ENCODE measurements at places on chromosomes 5 and 9.

DNA sequence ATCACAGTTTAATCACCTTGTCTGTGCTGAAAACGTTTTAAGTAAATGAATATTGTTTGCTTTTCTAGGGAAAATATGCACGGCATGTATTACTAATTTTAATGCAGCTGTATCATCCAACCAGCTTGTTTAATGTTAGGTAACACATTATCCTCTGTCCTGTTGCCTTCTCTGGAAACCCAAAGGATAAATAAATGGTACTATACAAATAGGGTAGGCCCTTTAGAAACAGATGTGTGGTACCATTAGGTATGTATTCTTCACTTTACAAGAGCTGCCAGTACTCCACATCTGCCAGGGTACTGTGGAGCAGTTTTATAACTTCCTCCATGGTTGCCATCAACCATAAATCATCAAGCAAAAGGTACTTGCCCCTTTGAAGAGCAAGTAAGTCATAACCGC is 42.9 kb downstream of the FAF2 start:
- peak; percentile 25 for DNase-seq

DNA sequence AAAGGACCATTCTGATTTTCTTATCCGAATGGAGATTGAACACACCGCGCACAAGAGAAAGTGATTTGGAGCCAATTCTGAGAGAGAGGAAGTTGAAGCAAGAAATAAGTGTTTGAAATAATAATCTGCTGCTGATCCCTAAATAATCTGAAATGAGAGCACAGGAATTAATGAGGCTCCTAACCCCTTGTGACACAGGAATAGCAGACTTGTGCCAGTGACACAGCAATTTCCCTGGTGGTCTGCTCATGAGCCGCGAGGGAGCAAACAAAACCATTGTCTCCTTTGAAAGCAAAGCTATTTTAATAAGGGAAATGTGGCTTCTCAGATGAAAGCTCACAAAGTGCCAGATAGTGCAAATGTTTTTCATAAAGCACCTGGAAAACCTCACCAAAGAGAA is 936.1 kb upstream of the WWC1 start:
- no peak for DNase-seq

DNA sequence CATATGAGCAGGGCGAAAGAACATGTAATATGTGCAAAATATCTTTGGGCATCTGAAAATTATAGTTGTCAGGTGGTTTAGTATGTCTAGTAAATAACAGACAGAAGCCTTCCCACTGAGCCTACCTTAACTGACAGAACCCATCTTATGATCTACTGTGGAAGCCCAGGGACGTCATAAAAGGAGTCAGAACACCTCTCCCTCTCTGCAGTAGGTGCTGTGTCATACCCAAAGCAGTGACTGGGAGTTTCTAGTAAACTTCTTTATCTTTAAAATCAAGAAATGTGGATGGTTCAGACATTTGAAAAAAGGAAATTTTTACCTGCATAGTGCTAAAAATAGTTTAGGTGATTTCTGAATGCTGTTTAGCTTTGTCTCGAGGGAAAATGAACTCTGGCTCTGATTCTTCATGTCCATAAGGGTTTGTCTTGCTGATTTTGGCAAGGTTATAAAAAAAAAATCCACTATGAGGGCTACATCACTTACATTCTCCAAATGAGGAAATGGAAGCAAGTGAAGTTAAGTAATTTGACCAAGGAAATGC is 104.0 kb downstream of the NUDT12 start:
- no peak for DNase-seq

- DNase-seq: no peak
Measured at GRCh38 chr5:158419186-158419585, 560.2 kb upstream of the CLINT1 start.

All from hematopoietic multipotent progenitor cell treated with erythropoietin and hydrocortisone succinate and interleukin-3 and kit ligand, for 4 days (in vitro differentiated cells).